ENCODE measurements at places on chromosomes 12 and 14. TPM values are rescaled to one million over a fixed set of nuclear protein-coding genes. Genes with fewer than 3 reads are reported as not detected.

ADAM20 gene
- total RNA-seq = 0.38 TPM

FGF6 gene
- not detected for total RNA-seq

FAM186B gene
- not detected for total RNA-seq

CIROP gene
- not detected for total RNA-seq

DCN gene
- total RNA-seq = not detected

MAGOHB gene
- 69.1 TPM for total RNA-seq

All from activated CD4-positive, alpha-beta memory T cell treated with anti-CD3 and anti-CD28 coated beads for 36 hours (primary cell).